Activated CD4-positive, alpha-beta T cell treated with anti-CD3 and anti-CD28 coated beads, Interleukin-10, Interleukin-2, amounts not matched to agents 100 ng/mL and 50 ng/mL, durations not matched to agents 16 hours and 8 hours (primary cell): ENCODE measurements at places on chromosomes 2 and 18.
A peak's percentile ranks its signal among the peaks of the same experiment; 100 is the strongest.

DNA sequence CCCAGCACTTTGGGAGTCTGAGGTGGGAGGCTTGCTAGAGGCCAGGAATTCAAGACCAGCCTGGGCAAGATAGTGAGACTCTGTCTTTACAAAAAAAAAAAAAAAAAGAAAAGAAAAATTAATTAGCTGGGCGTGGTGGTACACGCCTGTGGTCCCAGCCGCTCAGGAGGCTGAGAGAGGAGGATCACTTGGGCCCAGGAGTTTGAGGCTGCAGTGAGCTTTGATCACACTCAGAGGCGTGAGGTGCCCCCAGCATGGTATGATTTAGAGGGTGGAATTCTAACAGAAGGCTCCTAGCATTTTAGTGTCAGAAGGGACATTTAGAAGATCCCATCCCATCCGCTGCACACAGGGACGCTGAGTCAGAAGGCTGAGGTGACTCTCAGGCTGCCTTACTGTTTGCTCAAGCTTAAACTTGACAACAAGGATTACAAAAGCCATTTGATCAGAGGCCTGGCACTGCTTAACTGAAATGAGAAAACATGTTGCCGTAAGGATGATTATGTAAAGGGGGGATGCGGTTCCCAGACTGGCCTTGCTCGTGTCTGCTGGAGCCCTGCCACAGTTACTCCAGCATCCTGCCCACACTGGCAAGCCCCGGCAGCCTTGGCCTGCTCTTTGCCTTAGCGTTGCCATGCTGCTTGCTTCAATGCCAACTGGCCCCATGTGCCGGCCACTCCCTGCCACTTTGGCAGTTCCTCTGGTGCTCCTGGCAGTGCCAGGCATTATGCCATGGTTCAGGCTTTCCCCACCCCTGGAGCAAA, 45.6 kb upstream of the SLC1A4 start:
- DNase-seq, result no peak

GRCh38 chr2:3325458-3326181, 52.0 kb downstream of the EIPR1 start:
- no peak for DNase-seq

DNA sequence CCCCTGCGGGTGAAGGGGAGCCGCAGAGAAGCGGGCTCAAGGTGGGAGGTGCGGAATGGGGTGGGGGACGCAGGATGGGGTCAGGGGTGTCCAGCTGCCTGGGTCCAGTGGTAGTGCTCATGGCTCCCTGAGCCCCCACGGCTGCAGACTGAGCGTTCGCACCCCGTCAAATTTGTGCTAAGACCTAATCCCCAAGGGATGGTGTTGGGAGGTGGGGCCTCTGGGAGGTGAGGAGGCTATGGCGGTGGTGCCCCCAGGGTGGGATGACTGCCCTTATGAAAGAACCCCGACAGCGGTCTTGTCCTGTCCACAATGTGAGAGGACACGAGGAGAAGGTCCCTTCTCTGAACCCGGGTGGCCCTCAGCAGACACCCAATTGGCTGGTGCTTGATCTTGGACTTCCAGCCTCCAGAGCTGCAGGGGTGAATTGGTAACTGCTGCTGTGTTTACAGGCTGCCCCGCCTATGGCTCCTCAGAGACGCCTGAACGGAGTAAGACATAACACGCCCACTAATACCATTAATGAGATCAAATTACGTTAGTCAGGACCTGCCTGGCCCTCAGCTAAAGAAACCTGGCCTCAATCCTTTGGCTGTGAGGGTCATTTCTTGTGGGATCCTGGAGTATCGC, 42.6 kb downstream of the PXDN start:
- no peak for DNase-seq

DNA sequence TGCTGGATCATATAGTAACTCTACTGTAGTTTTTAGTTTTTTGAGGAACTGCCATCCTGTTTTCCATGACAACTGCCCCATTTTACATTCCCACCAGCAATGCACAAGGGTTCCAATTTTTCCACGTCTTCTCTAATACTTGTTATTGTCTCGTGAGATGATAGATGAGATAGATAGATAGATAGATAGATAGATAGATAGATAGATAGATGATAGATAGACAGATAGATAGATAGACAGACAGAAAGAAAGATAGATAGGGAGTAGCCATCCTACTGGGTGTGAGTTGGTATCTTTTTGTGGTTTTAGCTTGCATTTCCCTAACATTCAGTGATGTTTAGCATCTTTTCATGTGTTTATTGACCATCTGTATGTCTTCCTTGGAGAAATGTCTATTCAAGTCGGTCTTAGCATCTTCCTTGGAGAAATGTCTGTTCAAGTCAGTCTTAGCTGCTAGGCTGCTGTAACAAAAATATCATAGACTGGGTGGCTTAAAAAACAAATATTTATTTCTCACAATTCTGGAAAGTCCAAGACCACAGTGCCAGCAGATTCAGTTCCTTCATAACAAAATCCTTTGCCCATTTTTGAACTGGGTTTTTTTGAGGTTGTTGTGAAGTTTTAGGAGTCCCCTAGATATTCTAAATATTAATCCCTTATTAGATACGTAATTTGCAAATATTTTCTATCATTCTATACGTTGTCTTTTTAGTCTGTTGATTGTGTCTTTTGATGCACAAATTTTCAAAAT, 98.5 kb downstream of the BIN1 start:
- DNase-seq, result no peak

- peak; percentile 70 for DNase-seq
Observed at GRCh38 chr2:24579053-24579803, 88.2 kb downstream of the NCOA1 start.

GRCh38 chr18:55413474-55413873, 174.5 kb downstream of the TCF4 start:
- peak; percentile 2 for DNase-seq

GRCh38 chr18:24234850-24235418, 96.1 kb downstream of the CABYR start:
- no peak for DNase-seq

DNA sequence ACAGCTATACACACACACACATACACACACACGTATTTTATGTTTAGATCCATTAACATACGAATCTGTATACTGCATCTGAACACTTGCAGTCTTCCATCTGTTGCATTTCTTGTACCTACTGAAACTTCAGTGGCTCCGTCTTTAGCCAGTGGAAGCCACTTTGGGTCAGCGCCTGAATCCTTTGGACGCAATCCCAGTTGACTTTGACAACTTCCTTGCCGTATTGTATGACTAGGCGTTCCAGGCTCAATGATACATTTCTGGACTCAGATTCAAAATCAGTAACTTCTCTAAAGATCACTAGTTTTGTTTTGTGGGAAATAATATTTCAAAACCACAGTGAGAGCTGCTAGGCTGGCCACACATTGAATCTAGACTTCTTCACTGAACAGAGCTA, 101.5 kb upstream of the GPC1 start:
- DNase-seq, result no peak

GRCh38 chr2:137249463-137250130, 484.3 kb downstream of the THSD7B start:
- no peak for DNase-seq

DNA sequence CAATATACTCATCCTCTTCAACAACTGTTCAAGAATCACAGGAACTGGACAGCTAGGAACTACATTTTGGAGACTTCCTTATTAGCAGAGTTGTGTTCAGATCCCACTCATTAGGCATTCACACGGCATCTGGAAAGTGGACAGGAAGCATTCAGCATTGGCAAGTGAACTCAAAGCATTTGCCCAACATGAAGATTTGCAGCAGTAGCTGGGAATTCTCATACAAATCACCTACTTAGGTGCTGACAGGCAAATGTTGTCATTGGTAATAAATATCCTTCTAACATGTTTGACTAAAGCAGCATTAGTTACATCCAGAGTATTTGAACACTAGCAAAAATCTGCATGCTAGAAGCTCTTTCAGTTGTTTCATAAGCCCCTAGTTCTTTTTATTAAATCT, 350.8 kb downstream of the PTH2R start:
- DNase-seq, result no peak
